Posterior cingulate gyrus (tissue), 11 donors: ENCODE measurements at places on chromosomes 4 and X.

- DNase-seq: no peak
Measured at GRCh38 chrX:139304471-139304870, 226.1 kb upstream of the F9 start.

DNA sequence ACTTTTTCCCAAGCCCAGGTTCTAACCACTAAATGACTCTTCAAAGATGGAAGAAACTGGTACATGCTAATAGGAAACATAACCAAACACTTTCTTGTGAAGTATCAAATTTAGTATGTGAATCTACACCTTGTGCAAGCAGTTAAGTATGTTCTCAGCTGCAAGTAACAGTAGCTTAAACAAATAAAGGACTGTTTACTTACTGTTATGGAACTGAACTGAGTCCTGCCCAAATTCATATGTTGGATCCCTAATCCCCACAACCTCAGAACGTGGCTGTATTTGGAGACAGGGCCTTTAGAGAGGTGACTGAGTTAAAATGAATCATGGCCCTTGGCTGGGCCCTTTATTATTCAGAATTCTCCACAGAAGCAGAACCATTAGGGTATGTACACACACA is 178.7 kb downstream of the KDR start:
- DNase-seq: no peak

DNA sequence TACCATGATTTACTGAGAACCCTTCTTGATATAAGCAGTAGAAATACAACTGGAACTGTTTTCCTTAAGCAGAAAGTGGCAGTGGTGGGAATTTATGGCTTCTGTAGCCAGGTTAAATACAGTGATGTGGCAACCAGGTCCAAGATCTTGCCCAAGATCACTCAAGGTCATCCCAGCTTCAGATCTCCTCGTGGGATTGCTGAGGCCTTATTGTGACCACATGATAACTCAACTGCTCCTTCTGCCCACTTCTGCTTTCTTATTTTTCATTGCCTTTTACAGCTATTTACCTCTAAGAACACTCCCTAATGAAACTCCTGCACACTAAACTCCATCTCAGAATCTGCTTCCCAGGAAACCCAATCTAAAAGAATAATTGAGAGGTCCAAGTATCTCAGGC is 12.4 kb upstream of the CYBB start:
- no peak for DNase-seq

DNA sequence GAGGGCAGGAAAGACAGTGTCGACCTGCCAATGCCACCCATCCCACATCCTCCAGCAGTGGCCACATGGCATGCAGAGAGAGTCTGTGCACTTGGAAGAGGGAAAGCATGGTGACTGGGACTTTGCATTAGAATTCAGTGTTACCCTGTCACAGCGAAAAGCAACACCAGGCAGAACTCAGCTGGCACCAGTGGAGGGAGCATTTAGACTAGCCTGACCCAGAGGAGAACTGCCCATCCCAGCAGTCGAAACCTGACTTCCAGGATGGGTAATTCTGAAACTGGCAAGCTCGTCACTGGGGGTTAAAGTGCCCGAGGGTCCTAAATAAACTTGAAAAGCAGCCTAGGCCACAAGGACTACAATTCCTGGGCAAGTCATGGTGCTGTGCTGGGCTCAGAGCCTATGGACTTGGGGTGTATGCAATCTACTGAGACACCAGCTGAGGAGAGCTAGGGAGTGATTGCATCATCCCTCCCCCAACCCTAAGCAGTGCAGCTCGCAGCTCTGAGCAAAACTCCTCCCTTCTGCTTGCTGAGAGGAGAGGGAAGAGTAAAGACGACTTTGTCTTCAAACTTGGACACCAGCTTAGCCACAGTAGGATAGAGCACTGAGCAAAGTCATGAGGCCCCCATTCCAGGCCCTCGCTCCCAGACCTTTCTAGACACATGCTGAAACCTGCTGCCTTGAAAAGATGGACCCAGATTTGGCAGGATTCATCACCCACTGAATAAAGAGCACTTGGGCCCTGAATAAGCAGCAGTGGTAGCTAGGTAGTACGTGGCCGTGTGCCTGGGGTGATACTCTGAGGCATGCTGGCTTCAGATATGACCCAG is 68.8 kb downstream of the DDX60L start:
- DNase-seq: no peak

GRCh38 chr4:82372517-82373485 is 990 bp downstream of the HNRNPD start:
- peak; percentile 44 for DNase-seq

DNA sequence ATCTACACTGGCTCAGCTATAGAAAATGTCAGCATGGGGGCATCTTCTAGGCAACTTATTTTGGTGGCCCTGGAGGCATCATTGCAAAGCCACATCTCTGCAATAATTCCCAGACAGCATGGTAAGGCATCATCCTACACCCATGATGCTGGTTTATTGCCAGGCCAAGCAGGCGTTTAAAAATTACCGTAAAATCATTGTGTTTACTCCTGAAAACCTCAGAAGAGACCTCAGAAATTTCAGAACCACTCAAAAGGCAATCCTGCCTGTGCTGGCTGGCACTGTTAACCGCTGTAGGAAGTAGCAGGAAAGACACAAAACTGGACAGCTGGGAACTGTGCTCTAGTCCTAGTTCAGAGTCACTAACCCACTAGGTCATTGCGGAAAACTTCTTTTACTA is 63.2 kb downstream of the MID1 start:
- DNase-seq: no peak

DNA sequence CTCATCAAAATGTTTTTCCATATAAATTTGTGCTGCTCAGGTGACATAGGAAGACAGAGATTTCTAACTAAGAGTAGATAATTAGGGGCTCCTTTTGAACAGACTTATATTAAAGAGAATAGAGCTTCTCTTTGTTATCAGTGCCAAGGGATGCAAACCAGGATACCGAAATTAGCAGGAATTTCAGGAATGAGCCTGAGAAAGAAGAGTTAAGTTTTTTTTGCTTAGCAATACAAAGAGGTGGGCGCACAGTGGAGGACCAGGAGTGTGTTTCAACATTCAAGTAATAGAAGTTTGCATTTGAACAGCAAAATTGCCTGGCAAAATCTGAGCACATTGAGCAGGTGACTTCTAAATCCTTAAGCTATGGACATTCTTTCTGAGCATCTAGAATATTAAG is 541.3 kb downstream of the GBA3 start:
- DNase-seq: no peak

DNA sequence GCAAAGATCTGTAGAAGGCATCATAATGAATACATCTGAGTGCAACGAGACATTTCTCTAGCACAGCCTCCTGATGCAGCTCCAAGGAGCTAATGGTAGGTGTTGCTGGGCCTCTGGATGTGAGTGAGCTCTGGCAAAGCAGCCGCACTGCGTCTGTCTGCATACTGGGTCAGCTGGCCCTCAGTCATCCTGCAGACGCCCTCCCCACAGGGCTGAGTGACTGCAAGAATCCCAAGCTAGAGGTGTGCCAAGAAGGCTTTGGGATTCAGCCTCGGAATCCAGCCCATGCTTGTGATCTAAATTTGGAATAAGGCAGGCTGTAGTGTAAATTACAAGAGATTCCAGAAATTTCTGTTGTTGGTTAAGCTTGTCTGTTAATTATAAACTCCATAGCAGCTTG is 18.5 kb downstream of the HERC3 start:
- DNase-seq: peak; percentile 58

DNA sequence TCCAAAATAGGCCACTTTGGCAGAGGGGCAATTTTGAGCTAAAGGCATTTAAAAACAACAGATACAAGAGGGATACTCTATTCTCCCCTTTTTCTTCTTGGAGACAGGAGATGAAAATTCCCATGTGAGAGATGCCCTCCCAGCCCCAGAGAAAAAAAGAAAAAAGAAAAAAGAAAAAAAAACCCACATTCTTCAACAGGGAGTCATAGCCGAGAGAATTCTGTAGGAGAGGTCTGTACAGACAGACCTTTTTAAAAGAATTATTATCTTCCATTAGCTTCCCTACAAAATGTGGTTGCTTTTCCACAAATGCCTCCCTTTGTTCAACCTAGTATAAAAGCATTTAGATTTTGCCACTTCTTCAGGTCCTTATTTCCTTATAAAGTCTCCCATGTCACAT is 89.9 kb downstream of the SPCS3 start:
- DNase-seq: no peak

- no peak for DNase-seq
Measured at GRCh38 chr4:21032089-21032645, 331.9 kb downstream of the PACRGL start.

GRCh38 chr4:95325665-95326064 is 223.1 kb downstream of the UNC5C start:
- no peak for DNase-seq

- no peak for DNase-seq
Measured at GRCh38 chr4:114384629-114385028, 214.0 kb upstream of the UGT8 start.

- no peak for DNase-seq
Measured at GRCh38 chr4:4930677-4931076, 71.2 kb downstream of the MSX1 start.

- DNase-seq: no peak
Measured at GRCh38 chrX:53133400-53133799, 39.5 kb downstream of the KANTR start.

GRCh38 chr4:151519728-151520415 is 110.9 kb downstream of the FHIP1A start:
- DNase-seq: no peak

- peak; percentile 48 for DNase-seq
Measured at GRCh38 chr4:24473309-24473721, 111.0 kb downstream of the DHX15 start.

DNA sequence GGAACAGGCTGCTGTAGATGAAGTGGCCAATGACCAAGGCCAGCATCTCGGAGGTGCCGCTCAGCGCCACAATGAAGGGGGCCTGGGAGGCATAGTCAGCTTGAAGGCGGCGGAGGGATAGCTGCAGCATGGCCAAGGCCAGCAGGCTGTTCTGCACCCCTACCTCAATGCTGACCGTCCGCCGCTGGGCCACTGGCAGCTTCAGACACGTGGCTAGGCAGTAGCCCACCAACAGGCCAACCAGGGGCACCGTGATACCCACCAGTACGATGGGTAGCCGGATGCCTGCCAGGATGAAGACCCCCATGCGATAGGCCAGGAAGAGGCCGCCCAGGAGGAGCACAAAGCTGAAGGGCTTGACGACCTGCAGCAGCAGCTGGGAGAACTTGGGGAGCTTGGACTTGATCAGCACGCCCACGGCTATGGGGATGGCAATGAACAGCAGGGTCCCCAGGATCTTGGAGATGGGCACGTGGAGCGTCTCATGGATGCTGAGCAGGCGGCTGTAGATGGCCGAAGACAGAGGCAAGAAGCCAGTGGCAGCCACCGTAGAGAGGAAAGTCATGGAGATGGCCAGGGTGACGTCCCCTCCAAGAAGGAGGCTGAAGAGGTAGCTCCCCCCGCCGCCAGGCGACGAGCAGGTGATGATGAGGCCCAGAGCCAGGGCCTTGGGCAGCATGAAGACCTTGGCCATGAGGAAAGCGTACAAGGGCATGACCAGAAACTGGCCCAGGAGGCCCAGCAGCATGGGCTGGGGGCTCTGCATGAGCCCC is 1.3 kb upstream of the UBL4A start:
- DNase-seq: no peak

- no peak for DNase-seq
Measured at GRCh38 chr4:44671636-44672035, 6.6 kb upstream of the GUF1 start.

- DNase-seq: peak; percentile 39
Measured at GRCh38 chrX:97841544-97842179, 958.0 kb downstream of the RPA4 start.

DNA sequence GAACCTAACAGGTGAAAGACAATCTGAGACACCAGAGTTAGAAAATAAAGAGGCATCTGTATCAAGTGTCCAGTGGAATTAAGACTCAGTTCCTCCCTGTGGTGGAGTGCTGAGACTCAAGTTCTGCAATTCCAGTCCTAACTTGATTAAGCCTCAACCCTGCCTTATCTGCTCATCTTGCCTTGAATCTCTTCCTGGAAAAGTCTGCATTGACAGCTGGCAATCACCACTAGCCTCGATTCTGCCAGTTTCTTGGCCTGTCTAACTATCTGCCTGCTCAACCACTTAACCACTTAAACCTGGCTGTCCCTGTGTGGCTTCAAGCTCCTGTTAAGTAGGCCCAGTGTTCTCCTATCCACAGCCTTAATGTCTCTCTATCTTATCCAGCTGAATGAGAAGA is 22.4 kb upstream of the NEIL3 start:
- no peak for DNase-seq

GRCh38 chr4:94758141-94758699 is 465 bp downstream of the BMPR1B start:
- peak; percentile 82 for DNase-seq

DNA sequence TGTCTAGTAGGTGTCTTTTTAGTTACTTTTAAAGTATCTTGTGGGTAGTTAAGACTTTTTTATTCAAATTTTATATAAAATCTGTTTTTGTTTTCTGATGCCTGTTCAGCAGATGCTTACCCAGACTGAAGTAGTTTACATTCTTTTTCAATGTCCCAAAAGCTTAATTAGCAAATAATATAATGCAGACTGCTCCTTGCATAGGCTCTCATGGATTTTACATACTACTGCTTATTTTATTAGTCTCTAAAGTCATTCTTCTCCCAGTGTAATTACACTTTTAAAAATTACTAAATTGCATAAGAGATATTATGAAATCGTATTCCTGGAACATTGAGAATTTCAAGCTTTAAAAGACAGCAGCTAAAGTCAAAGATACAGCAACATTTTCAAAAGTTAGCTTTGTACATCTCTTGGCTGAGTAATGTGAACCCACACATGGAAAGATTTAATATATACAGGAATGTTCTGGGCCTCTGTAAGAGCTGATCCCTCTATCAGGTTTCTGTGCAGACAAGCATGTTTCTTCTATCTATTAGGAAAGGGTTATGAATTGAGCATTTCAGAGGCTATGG is 148.4 kb upstream of the SPRY1 start:
- no peak for DNase-seq

GRCh38 chr4:47646372-47646771 is 161.3 kb downstream of the ATP10D start:
- DNase-seq: no peak

GRCh38 chrX:123357941-123358340 is 173.9 kb downstream of the GRIA3 start:
- no peak for DNase-seq

DNA sequence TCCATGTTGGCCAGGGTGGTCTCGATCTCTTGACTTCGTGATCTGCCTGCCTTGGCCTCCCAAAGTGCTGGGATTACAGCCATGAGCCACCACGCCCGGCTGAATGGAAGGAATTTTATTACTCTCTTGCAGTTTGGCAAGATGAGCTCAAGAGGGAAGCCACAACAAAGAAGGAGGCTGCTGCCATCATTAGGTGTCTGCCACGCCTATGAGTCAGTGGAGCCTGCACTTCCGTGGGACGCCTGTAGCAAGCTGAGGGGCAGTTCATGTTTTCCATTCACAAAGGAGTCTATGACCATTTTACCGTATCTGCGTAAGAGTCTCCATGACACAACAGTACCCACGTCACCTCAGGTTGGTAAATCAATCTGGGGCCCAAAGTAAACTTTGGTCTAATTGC is 51.2 kb upstream of the CHRNA9 start:
- DNase-seq: no peak

- no peak for DNase-seq
Measured at GRCh38 chr4:118307643-118308042, 45.2 kb downstream of the PRSS12 start.

GRCh38 chrX:37755025-37755424 is 24.8 kb upstream of the CYBB start:
- DNase-seq: no peak
